ENCODE measurements at places on chromosomes 13 and 19.
A peak's percentile ranks its signal among the peaks of the same experiment; 100 is the strongest.

DNA sequence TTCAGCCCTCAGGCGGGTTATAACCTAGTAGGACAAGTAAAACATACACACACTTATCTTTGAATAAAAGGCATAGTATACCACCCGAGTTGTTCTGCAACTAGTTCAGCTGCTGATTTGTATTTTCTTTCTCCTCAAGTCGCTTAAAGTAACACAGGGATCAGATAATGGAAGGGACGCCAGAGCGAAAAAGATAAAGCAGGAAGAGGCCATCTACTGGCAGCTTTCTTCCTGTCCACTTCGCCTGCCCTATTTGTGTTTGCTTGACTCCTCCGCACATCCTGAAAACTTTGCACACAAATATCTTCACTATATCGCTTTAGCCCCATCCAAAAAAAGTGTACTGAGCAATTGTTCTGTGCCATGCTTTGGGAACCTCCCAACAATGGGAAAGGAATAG, 238.0 kb upstream of the SOX21 start:
- no peak for DNase-seq

DNA sequence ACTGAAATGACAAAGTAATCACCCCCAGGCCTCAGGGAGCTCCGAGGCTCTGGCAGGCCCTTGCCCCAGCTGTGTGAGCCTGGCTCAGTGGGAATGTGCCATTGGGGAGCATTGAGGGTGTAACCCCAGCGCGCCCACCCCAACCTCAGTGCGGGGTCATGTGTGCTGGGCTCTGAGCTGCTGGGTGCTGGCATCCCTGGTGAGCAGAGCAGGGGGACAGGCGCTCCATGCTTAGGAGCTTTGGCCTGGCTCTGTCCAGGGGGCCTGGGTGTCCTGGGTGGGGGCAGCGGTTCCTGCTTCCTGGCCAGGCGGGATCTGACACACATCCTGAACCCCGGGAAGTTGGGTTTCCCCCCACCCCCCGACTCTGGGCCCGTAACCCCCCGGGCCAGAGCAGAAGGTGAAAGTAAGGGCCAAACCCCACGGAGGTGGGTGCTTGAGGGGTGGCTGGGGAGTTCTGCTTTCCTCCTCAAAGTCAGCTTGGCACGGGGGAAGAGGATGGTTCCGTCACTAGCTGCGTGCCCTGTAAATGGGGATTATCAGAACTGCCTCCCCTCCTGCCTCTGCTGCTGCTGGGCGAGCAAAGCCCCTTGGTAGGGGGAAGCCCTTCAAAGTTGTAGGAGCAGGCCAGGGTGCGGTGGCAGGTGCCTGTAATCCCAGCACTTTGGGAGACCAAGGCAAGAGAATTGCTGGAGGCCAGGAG, 1.7 kb downstream of the LRP3 start:
- no peak for DNase-seq

GRCh38 chr19:43351998-43352746, 1.3 kb upstream of the CD177 start:
- DNase-seq: no peak

GRCh38 chr19:40277356-40278059, 7.6 kb downstream of the AKT2 start:
- no peak for DNase-seq

DNA sequence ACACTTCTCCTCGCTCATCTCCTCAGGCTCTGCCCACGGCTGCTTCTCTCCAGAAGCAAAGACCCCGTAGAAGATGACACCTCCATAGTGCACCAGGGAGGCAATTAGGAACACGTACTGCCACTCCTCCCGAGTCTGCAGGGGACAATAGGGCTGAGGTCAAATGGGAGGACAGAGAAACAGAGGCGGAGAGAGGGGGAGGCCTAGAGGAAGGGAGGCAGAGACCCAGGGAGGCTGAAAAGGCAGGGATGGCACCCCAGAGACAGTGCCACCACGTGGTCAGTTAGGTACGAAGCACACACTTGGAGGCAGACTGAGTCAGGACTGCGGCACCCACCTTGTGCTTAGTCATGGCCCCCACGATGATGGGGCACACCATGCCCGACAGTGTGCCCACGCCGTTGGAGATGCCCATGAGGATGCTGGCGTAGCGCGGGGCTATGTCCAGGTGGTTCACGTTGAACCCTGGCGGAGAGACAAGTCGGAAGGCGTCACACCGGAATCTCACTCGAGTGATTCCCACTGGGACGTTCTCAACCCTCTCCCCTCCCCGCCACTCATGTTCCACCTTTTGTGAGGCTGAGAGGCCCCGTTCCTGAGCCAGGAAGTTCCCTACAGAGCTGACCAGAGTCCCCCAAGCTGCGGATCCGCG, 5.6 kb downstream of the GFY start:
- DNase-seq: no peak

- DNase-seq: no peak
Observed at GRCh38 chr19:2555422-2556220, 79.7 kb downstream of the GADD45B start.

GRCh38 chr19:9620842-9621155, 233 bp downstream of the ZNF561 start:
- peak; percentile 44 for DNase-seq

GRCh38 chr19:35641515-35642151, at the start of gene ETV2:
Gene ETV2 (plus strand): TSS chr19:35641745. CDS start chr19:35642461, 716 bp downstream.
- no peak for DNase-seq

- peak; percentile 31 for DNase-seq
Observed at GRCh38 chr19:13795595-13796300, 505 bp downstream of the ZSWIM4 start.

GRCh38 chr19:2015608-2015950, at the start of gene BTBD2:
Gene BTBD2 (minus strand): TSS chr19:2015714. CDS start chr19:2015703, 11 bp downstream.
- no peak for DNase-seq

GRCh38 chr19:33865306-33865705, 68.6 kb downstream of the KCTD15 start:
- no peak for DNase-seq

DNA sequence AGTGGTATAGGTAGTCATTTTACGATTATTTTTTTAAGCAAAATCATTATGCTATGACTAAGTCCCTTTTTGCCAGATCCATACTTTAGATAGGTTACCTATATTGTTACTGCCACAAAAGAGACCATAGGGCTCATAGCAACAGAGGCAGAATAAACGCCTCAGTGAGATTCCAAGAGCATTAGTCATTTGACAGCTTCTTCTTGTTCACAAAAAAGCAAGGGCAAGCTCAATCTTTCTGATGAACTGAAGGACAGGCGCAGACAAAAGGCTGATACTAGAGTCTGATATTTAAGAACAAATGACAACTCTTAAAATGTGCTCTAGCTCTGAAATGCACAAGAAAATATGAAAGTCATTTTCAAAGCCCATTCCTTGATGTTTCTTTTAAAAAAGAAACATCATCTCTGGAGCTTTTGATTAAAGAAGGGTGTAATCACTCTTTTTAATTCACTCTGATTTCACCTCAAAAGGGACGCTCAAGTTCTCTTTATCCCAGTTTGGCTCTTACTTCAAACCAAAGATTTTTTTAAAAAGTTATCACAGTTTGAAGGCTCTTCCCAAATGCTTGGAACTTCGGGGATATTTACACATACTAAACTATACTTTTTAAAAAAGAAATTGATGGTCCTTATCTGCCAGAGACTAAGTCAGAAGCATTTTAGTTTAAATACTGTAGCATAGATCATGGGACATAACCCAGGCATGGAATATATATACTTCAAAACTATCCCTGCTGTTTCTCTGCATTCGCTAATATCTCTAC, 187.2 kb downstream of the EFNB2 start:
- peak; percentile 26 for DNase-seq

DNA sequence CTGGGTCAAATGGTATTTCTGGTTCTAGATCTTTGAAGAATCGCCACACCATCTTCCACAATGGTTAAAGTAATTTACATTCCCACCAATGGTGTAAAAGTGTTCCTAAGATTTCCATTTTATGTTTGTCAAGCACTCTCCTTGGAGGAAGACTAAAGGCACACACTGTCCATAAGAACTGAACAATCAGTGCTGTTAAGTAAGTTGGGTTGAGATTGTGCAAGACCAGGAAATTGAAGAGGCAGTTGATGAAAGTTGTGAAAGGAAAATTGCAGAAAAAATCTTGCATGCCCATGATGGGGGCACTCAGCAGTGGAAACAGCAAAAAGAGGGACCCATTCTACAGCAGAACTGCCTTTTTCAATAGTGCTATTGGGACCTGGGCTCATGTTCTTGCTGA, 323.6 kb downstream of the DLEU7 start:
- no peak for DNase-seq

- DNase-seq: no peak
Observed at GRCh38 chr13:32141462-32141861, 109.9 kb downstream of the FRY start.

DNA sequence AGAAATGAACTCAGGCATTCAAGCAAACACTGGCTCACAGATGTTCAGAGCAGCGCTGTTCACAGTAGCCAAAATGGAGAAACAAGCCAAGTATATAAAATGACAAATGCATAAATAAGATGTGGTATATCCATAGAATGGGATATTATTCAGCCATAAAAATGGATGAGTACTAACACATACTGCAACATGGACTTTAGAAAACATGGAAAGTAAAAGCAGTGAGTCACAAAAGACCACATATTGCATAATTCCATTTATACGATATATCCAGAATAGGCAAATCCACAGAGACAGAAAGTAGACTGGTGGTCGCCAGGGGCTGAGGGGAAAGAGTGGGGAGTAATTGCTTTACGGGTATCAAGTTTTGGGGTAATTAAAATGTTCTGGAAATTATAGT, 6.6 kb downstream of the ZNF837 start:
- no peak for DNase-seq

DNA sequence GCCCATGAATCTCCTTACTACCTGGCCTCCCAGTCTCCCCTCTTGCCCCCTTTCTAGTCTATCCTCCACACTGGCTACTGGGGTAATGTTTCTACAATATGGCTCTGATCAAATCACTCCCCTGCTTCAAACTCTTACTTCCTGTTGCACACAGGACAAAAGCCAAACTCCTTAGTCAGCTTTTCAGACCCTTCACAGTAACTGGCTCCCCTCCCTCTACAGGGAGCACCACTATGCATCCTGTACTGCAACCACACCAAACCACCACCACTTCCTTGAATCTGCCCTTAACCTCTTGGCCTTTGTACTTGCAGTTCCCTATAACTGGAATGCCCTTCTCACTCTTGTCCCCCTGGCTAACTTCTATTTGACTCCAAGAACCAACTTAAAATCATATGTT, 32.2 kb downstream of the DEDD2 start:
- no peak for DNase-seq

- DNase-seq: no peak
Observed at GRCh38 chr13:65653613-65654012, 1576.5 kb downstream of the PCDH9 start.

GRCh38 chr13:88107570-88107969, 436.4 kb downstream of the SLITRK5 start:
- no peak for DNase-seq

DNA sequence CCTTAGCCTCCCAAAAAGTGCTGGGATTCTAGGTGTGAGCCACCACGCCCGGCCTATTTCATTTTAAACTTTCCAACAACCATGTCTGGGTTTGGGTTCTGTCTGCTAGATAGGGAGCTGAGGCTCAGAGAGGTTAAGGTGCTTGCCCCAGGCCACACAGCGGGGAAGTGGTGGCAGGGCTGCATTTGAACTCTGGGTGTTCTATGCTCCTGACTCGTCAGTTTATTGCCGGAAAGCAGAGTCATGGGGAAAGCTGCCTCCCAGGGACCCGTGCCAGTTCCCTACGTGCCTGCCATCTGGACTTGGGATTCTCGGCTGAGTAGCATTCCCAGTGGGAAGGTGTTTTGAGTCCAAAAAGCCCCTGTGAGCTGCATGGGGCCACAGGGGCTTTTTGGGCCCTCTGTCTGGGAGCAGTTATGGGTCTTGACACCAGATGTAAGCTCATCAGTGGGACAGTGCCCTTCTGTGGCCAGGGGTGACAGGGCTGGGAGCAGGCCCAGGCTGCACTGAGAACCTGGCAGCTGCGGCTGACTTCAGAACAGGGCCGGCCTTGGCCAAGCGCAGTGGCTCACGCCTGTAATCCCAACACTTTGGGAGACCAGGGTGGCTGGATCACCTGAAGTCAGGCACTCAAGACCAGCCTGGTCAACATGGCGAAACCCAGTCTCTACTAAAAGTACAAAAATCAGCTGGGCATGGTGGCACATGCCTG, 10.9 kb downstream of the RFX1 start:
- DNase-seq: no peak

- DNase-seq: no peak
Observed at GRCh38 chr19:49875857-49876421, 1.2 kb downstream of the AKT1S1 start.

- no peak for DNase-seq
Observed at GRCh38 chr19:56106397-56106849, 14.7 kb downstream of the ZNF787 start.

- DNase-seq: no peak
Observed at GRCh38 chr13:44930963-44931623, 58.2 kb downstream of the NUFIP1 start.

DNA sequence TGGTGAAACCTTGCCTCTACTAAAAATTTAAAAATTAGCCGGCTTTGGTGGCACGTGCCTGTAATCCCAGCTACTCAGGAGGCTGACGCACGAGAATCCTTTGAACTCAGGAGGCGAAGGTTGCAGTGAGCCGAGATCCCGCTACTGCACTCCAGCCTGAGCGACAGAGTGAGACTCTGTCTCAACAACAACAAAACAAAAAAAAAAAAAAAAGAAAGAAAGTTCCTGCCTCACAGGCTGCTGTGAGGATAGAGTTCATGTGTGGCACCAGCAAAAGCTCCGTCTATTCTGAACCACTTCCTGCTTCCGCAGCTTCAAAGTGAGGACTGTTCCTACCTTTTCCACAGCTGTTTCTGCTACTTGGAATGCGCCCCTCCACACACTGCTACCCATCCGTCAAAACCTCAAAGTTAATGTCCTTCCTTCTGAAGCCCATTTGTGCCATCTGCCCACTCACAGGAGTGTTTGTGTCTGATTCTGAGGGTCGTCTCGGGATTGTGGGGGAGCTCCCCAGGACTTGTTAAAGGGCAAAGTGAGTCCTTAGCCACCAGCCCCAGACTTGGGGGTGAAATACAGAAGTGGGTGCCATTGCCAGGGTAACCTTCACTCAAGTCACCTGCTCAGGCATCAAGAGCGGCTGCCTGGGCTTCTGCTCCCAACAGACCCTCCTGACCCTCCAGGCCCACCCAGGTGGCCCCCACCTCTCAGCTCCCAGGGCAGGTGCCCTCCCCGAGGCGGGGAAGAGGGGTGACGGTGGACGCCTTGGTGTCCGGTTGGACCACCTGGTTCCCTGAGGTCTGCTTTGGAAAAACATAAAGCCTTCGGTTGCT, 2.9 kb downstream of the MFSD12 start:
- no peak for DNase-seq

DNA sequence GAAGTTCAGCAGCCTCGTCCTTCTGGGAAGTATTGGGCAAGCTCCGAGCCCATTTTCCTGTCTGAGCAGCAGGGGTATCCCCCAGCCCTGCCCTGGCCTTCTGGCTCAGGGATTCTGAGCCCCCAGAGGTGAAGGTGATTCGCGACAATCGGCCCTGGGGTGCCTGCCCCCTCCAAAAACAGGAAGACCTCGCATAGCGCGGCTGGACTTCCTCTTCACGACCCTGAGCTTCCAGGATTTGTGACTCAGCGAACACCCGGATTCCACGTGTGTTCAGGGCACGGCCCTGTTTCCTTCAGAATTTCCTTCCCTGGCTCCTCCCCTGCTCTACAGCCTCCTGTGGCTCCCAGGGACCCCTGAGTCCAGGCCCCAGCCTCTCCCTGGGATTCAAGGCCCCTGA, at the start of gene SEMA6B:
TSS of gene SEMA6B (minus strand) at position 116 of the 400 bp plus-strand sequence. CDS start 1,227 bp downstream, outside the sequence.
- no peak for DNase-seq

Data from H54 (cell line).